ENCODE measurements at places on chromosomes 16 and 17. TPM values are rescaled to one million over a fixed set of nuclear protein-coding genes. Genes with fewer than 3 reads are reported as not detected.

DNA sequence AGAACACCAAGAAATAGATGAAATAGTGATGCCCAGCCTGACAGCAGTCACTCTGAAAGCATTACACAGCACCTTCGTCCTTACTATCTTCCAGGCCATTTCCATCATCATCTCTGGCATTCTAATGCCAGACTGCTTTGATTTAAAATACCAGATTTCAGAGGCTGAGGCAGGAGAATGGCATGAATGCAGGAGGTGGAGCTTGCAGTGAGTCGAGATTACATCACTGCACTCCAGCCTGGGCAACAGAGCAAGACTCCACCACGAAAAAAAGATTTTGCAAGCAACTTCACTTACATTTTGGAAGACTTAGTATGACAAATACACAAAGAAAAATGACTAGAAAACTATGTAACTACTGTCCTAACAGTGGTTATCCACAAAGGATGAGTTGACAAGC is 244.0 kb downstream of the CPPED1 start:
- no peak for DNase-seq

DNA sequence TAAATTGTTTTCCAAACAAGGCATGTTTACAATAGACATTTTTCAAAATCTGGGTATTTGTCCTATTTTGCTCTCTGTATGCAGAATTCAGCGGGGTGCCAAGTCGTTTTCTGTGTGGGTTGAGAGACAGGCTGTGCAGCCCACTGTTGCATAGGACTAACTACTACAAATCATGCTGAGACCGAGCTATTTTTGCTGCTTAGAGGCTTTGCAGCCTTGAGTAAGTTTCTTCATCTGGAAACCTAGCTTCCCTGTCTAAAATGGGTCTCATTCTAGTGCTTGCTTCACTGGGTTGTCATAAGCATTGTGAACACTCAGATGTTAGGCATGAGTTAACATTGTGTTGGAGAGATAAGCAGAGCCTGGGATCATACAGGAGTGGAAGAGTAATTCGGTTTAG is 1.3 kb downstream of the PRPSAP2 start:
- DNase-seq: peak; percentile 39

GRCh38 chr16:83901101-83901500 is 2.2 kb downstream of the MLYCD start:
- no peak for DNase-seq

DNA sequence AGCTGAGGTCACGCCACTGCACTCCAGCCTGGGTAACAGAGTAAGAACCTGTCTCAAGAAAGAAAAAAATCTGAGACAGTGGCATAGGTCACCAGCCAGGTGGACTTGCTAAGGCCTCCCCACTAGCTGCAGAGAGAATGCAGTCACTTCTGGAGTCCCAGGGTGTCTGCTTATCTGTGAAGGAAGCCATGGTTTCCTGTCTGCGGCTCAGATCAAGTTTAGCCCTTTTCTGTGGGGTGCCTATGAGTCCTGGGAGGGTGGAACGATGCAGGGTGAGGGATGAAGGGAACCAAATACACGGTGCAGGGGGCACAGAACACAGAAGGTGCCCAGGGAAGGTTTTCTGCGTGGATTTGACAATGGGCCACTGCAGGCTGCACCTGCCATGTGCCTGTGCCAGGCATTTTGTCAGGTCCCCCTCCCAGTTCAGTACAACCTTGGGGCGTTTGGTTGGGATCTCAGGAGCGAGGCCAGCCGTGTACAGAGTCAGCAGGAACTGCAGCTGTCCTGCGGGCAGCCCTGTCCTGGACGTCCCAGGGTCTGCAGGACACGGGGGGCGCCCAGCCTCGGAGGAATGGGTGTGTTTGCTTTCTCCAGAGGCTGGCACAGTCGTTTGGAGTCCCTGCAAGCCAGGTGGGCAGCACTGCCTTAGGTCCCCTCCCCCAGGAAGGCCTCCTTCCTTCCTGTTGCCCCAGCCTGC is 41.8 kb downstream of the RAB11FIP4 start:
- no peak for DNase-seq

GRCh38 chr16:76182041-76182635 is 95.1 kb upstream of the CNTNAP4 start:
- no peak for DNase-seq

DNA sequence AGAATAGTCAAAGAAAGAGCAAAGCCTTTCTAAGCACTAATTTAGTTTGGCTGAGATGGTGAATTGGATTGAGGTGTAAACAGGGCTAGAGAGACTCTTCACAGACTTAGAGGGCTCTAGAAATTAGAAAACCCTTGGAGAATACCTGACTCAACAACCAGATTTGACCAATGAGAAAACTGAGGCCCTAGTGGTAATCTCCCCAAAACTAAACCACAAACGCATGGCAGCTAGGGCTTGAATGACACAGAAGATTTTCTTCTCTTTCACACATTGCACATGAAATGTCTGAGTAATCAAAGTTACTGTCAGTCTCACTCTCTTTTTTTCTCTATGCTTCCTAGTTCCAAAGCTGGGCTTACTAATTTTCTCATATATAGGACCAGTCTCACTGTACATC is 314.5 kb upstream of the KCNJ16 start:
- DNase-seq: no peak

DNA sequence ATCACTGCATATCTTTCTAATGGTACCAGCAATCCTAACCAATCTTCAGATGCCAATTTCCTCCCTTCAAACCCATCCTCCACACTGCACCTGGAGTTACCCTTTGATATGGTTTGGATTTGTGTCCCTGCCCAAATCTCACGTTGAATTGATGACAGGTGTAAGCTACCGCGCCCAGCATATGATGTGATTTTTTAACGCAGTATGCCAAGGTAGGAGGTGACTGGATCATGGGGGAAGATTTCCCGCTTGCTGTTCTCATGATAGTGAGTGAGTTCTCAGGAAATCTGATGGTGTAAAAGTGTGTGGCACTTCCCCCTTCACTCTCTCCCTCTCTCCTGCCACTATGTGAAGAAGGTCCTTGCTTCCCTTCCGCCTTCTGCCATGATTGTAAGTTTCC is 57.0 kb downstream of the TOX3 start:
- no peak for DNase-seq

- DNase-seq: no peak
These were observed 17.1 kb upstream of the CPSF4L start for GRCh38 chr17:73278465-73279453.

GRCh38 chr16:6969594-6969993 is 363.1 kb upstream of the RBFOX1 start:
- no peak for DNase-seq

DNA sequence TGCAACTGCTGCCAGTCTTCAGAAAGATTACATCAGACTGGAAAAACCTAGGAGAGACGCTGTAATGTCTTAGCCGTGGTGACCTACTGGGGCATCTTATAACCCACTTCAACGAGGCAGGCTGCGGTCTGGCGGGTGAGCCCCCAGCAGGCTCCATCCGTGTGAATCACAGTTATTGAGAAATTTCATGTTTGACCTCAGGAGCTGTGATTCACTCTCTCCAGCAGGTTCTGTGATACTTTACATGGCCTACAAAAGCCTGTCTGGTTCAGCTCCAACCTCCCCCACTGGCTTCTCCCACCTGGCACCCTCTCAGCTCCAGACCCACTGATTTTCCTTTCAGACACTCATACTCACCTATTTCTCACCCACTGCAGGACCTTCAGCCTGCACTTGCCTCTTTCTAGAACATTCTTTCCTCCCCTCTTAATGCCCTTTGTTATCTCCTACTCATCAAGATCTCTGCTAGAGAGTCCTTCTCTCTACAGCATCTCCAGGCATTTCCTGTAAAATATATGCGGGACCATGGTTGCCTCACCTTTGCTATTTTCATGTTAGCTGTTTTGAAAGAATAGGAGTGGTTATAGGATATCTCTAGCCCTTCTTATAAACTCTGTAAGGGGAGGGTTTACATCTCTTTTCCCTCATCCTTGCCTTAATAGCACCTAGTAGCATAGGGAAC is 227.9 kb downstream of the MAF start:
- DNase-seq: no peak

GRCh38 chr16:88368036-88368435 is 14.7 kb upstream of the ZNF469 start:
- peak; percentile 39 for DNase-seq

- DNase-seq: no peak
These were observed 16.1 kb downstream of the MGRN1 start for GRCh38 chr16:4640572-4641305.

DNA sequence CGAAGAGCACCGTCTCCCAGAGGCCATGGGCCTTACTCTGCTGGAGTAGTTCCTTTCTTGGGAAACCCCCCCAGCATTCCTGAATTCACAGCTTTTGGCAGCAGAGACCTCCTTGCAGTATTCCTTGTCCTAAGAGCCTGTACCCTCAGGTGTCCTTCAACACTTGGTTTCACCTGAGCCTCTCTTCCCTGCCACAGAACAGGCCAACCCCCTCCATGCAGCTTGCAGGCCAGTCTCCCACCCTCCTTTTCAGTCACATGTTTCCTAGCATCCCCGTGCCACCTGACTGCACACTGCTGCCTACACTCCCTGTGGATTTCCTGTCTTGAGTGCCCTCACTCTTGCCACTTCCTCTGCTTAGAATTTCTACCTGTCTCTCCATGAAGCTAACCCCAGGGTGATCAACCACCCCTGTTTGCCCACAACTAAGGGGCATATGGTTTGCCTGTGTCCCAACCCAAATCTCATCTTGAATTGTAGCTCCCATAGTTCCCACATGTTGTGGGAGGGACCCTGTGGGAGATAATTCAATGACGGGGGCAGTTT is 65.5 kb downstream of the DYNLRB2 start:
- DNase-seq: no peak

- DNase-seq: no peak
These were observed 53.5 kb downstream of the SREBF1 start for GRCh38 chr17:17783116-17783824.

DNA sequence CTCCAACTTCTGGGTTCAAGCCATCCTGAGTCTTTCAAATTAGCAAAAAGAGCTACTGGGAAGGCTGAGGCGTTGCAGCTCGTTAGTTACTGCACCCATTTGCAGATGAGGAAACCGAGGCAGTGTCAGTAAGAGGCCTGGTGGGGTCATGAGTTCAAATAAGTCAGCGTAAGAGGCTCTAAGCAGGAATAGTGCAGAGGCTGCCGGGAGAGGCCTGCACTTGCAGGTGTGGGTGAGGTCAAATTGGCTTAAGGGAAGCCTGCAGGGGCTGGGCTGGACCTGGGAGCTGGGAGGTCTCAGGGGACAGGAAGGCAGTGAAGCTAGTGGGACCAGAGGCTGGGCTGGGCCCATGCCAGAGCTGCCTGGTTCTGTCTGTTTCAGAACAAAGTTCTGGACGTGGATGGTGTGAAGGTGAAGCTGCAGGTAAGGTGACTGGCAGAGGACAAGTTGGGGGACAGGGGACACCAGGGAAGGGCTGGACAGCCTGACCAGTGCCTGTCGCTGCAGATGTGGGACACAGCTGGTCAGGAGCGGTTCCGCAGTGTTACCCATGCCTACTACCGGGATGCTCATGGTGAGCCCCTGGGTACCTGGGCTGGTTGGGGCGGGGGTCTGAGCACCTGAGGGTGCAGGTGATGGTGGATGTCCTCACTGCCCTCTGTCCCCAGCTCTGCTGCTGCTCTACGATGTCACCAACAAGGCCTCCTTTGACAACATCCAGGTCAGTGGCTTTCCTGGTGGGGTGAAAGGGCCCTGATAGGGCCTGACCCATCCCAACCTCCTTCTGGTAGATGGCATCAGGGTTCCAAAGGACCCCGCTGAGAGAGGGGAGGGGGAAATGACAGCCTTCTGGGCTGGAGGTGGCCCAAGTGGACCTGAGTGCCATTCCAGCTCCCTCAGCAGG is 3.0 kb downstream of the RAB26 start:
- no peak for DNase-seq

- no peak for DNase-seq
These were observed 10.9 kb upstream of the MEIOC start for GRCh38 chr17:44645341-44645740.

DNA sequence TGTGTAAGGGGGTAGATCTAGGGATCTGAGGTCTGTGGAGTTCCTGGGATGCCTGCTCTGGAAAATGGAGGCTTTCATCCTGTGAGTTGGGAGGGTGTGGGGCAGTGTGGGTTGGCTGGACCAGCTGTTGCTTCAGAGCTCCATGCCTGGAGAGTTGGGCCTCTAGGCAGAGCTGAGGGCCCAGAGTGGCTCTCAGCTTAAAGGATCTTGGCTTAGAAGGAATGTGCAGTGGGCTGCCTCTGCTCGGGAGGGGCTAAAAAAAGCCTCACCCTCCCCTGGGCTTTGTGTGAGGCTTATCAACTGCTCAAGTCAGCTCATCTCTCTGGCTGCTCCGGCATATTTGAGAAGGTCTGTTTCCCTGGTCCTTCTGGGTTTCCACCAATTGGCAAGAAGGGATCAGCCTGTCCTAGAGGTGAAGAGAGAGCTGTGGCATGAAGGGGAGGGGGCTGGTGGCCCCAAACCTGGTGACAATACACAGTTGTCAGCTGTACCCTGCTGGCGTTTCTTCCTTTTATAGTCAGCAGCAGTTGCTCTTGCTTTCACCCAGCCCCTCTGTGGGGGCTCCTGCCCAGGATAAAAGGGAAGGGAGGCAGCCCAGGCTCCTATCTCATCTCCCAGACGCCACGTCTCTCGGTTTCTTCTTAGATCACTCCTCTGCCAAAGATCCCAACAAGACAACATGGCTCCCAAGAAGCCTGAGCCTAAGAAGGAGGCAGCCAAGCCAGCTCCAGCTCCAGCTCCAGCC is at the start of gene MYL4:
Gene MYL4 (plus strand): TSS at position 605 of the 745 bp plus-strand sequence. CDS start 75 bp downstream, at position 680.
- no peak for DNase-seq

- DNase-seq: peak; percentile 91
These were observed at the start of gene ARHGDIA for GRCh38 chr17:81870981-81871386. TSS of gene ARHGDIA (minus strand) at chr17:81871337. CDS start at chr17:81869930, 1,407 bp downstream.

- no peak for DNase-seq
These were observed 149.8 kb downstream of the CDH13 start for GRCh38 chr16:82776470-82777146.

DNA sequence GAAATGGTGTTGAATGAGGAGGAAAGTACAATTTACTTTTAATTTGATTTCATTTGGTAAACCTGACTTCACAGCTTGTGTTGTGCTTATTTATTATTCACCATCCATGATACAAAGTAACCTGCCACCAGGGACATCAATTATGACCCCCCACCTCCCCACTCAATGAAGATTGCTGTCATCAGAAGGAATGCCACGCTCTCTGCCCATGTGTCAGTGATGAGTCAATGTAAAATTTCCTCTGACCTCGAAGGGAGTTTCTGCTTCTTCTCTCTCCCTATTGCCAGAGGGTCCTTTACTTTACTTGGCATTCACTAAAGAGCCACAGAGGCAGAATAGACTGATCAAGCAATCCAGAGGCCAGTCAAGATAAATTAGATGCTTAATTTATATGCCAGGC is 759.7 kb downstream of the CDH11 start:
- no peak for DNase-seq

GRCh38 chr16:65305266-65305959 is 183.6 kb upstream of the CDH11 start:
- no peak for DNase-seq

HEATR3 gene
- 20.4 TPM for total RNA-seq

CD300LG gene
- not detected for total RNA-seq

SLC47A2 gene
- total RNA-seq: 1.2 TPM

CHAD gene
- total RNA-seq: 5.9 TPM

KRT20 gene
- not detected for total RNA-seq

PVALEF gene
- 0.49 TPM for total RNA-seq

P2RX5 gene
- 17.1 TPM for total RNA-seq

ABCC12 gene
- 4.2 TPM for total RNA-seq

TBC1D3E gene
- not detected for total RNA-seq

SOCS7 gene
- total RNA-seq: 45.2 TPM

NLRP1 gene
- 231 TPM for total RNA-seq

MSLN gene
- 1.6 TPM for total RNA-seq

ZNF750 gene
- total RNA-seq: not detected

All from dorsolateral prefrontal cortex (tissue), 122 donors.